Fibroblast of lung (primary cell): ENCODE measurements at places on chromosomes 12 and 14.

- DNase-seq, result no peak
Observed at GRCh38 chr14:37090026-37090425, 82.4 kb downstream of the SLC25A21 start.

DNA sequence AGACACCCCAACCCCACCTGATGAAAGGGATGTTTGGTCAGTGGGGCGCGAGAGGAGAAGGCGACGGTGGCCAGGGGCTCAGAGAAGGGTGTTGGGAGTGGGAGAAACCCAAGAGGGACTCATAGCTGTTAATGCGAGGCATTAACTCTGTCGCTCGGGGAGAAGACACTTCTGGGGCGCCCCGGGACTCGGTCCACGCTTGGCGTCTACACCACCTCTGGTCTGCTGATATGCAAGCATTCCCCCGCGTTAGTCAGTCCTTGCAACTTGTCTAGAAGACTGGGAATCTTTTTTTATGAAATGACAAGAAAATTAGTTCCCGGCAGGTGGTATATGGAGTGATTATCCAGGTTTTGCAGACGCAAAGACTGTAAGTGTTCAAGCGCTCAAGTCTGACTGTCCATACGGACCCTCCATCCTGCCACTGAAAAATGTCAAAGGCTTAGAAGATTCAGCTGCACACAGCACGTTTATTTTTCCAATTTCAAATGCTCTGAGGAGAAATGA is 360 bp upstream of the SLC35F4 start:
- no peak for DNase-seq

DNA sequence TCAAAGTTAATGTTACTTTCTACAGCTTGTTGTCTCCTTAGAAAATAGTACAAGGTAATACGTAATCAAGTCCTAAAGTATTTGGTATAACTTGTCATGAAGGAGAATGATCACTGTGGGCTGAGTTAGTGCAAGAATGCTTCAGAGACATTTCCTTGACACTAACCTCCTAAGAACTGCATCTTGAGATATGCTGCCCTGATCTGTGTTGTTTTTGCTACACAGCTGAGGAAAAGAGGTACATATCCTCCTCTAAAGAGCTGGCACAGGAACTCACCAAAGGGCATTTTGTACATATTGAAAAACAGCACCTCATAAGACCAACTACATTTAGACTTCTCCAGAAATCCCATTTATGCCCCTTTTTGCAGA is 28.7 kb downstream of the RAP1B start:
- no peak for DNase-seq

GRCh38 chr12:114500775-114501473 is 95.0 kb upstream of the TBX5 start:
- DNase-seq, result no peak
